GM23338 (cell line): ENCODE measurements at places on chromosomes 3 and 15. TPM values are rescaled to one million over a fixed set of nuclear protein-coding genes. Genes with fewer than 3 reads are reported as not detected.

GPR62 gene
- 0.38 TPM in 1 of 2 replicates, not detected in the other for total RNA-seq

CSPG5 gene
- 3.4 and 4.3 TPM in 2 replicates for total RNA-seq

ACKR4 gene
- not detected in 2 replicates for total RNA-seq

OIP5 gene
- 53.1 and 61.1 TPM in 2 replicates for total RNA-seq

MYD88 gene
- total RNA-seq = 26.0 and 42.6 TPM in 2 replicates

ZNF148 gene
- 12.3 and 13.9 TPM in 2 replicates for total RNA-seq

GRCh38 chr15:98770984-98771383 is 122.6 kb downstream of the IGF1R start:
- DNase-seq = no peak

- DNase-seq = no peak
Measured at GRCh38 chr3:159832024-159832423, 156.6 kb upstream of the IL12A start.

- no peak for DNase-seq
Measured at GRCh38 chr3:191300422-191300821, 28.8 kb upstream of the CCDC50 start.

GRCh38 chr15:34335176-34336032 is 2.2 kb downstream of the SLC12A6 start:
- no peak for DNase-seq

DNA sequence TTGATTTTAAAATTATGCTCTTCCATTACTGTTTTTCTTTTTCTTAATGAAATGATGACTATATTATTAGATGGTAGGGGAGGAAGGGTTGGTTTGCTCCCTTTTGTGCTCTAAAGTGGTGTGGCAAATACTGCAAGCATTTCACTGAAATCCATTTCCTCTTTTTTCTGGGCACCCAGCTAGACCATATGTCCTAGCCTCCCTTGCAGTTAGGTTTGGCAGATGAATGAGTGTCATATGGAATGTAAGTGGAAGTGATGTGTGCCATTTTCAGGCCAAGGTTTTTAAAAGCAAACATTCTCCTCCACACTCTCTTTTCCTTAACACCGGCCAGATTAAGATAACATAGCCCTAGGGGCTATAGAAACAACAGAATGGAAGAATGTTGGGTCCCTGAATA is 363.0 kb downstream of the FGF12 start:
- DNase-seq = no peak

DNA sequence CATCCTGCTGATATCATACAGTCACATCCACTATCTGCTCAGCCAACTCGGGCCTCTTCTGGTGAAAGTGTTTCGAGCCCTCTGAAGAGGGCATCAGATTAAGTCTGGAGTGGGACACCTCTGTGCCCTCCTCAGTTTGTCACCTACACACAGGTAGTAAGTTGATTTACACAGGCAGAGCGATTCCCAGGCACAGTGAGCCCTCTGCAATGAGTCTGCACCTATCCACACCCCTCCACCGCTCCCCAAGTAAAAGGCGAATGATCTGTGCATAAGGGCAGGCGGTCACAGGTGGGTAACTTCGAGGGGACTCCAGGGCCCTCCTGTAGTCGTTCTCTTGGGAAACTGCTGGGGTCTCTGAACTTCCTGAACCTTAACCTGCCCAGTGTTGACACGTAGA is 152.0 kb downstream of the ATP10A start:
- DNase-seq = no peak

- no peak for DNase-seq
Measured at GRCh38 chr3:120286465-120286864, 1.4 kb upstream of the GPR156 start.

DNA sequence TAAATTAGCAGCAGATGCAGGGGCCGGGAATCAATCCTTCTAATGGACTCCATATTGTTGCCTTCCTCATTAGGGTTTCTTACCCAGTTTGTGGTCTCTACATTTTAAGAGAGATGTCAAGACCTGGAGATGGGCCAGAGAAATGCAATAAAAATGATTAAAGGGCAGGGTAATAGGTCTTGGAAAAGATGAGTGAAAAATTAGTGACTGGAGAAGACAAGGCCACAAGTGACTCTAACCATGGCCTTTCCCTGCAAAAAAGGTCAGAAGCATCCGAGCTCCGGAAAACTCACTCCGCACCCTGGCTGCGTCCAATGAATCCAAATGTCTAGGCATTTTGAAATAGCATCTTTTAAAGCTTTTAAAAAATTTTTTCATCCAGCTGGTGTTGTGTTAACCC is 152.8 kb downstream of the ARRDC4 start:
- DNase-seq = no peak
